ENCODE measurements at places on chromosomes 7 and 10.

- peak overlapping the region; percentile 50 for H3K4me3 ChIP-seq
- H3K27ac ChIP-seq: peak overlapping the region; percentile 60
These were observed 51.7 kb downstream of the DAGLB start for GRCh38 chr7:6395898-6396595.

- no peak overlapping the region for H3K4me3 ChIP-seq
- no peaks in the 10 kb centered on the region for H3K4me1 ChIP-seq
- DNase-seq: no peak
- H3K27ac ChIP-seq: no peak overlapping the region
- no peaks in the 10 kb centered on the region for H3K36me3 ChIP-seq
These were observed 87.7 kb downstream of the ST7 start for GRCh38 chr7:117041007-117041406.

DNA sequence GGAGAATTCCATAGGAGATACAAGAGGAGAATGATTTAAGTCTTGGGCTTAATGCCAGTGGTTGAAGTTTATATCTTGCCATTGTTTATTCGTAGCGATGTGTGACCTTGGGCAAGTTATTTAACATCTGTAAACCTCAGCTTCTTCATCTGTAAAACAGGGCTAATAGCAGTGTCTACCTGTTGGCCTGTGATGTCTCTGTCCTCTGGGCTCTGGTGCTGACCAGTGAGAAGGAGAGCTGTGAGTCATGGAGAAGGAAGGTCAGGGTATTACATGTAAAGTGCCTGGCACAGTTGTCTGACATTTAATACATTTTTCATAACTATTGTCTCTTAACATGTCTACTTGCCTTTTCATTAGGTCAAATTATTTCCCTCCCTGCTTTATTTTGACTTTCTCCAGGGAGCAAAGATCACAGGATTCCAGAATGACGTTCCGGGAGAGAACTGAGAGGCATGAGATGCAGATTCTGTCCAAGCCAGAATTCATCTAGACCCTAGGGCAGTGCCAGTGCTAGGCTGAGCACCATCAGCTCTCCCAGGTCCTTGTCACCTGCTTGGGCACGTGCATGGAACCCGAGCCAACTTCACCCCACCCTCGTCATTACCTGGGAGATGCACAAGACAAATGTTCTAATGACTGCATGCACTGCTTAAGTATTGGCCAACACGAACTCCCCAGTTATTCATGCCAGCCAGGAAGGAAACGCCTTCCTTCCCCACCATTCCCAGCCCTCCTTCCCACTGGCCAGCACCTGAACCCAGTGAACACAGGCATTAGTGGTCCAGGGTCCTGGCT is 187.9 kb downstream of the DPY19L1 start:
- H3K27me3 ChIP-seq: no peaks in the 10 kb centered on the region
- no peaks in the 10 kb centered on the region for H3K36me3 ChIP-seq
- no peak overlapping the region for H3K4me3 ChIP-seq
- no peak overlapping the region for H3K27ac ChIP-seq
- no peaks in the 10 kb centered on the region for H3K4me1 ChIP-seq
- no peak for DNase-seq

- H3K4me1 ChIP-seq: no peaks in the 10 kb centered on the region
- no peaks in the 10 kb centered on the region for H3K27me3 ChIP-seq
These were observed 30.1 kb upstream of the PTPRN2 start for GRCh38 chr7:158617737-158618128.

- DNase-seq: no peak
- no peak overlapping the region for H3K27ac ChIP-seq
- no peaks in the 10 kb centered on the region for H3K27me3 ChIP-seq
- no peaks in the 10 kb centered on the region for H3K4me1 ChIP-seq
- H3K4me3 ChIP-seq: no peak overlapping the region
These were observed 78.0 kb upstream of the ANKRD1 start for GRCh38 chr10:90998733-90999511.

DNA sequence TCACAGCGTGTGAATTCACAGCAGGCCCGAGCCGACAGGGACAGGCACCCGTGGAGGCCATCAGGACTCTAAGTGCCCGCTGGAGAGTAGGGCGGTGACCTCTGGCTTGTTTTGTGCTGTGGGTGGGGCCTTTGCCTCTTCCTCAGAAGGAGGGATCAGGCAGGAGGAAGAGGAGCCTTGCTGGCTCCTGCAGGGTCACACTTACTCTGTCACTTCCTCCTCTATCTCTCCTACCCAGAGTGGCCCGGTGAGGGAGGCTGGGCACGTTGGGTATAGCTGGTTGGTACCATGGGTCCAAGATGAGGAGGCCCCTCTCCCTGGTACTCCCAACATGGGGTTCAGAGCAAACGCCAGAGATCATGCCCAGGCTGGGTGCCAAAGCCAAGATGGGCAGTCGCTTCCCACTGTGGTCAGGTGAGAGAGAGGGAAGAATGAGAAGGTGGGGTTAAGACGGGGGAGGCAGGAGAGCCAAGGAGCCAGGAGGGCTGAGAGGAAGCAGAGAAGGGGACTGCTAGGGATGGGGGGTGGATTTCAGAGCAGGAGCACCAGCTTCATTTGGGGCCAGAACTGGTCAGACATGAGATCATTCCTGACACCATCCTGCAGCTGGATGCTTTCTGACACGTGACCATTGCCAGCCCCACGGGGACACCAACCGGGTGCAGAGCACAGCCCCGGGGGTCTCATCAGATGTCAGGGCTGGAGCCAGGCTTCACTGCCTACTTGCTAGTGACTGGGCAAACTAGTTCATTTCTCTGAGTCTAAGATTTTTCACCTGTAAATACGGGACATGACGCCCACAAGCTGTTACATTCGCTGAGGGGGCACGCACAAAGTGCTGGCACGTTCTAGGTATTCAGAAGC is 54.8 kb upstream of the CACUL1 start:
- H3K4me1 ChIP-seq: no peaks in the 10 kb centered on the region
- no peak overlapping the region for H3K4me3 ChIP-seq
- H3K27ac ChIP-seq: no peak overlapping the region
- no peaks in the 10 kb centered on the region for H3K27me3 ChIP-seq

DNA sequence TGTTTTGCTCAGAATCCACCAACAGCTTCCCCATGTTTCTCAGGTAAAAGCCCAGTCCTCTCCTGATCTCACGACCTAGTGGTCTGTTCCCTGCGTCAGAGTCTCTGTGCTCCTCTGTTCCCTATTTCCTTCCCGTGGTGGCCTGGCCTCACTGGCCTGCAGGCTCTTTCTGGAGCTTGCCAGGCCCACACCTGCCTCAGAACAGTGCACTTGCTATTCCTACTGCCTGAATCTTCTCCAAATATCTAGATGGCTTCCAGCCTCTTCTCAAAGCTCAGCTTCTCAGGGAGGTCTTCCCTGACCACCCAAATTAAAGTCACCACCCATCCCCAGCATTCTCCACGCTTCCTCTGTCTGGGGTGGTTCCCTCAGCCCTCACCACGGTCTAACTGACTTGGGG is 165.3 kb downstream of the USP6NL start:
- H3K4me1 ChIP-seq: peaks cover 35% of the 10 kb centered on the region
- no peak for DNase-seq
- H3K4me3 ChIP-seq: no peak overlapping the region
- no peaks in the 10 kb centered on the region for H3K36me3 ChIP-seq
- H3K27ac ChIP-seq: no peak overlapping the region
- no peaks in the 10 kb centered on the region for H3K27me3 ChIP-seq

GRCh38 chr7:79506481-79506880 is 53.0 kb upstream of the MAGI2 start:
- no peak overlapping the region for H3K27ac ChIP-seq
- no peaks in the 10 kb centered on the region for H3K27me3 ChIP-seq

- H3K4me3 ChIP-seq: peak overlapping the region; percentile 29
- no peaks in the 10 kb centered on the region for H3K36me3 ChIP-seq
- peaks cover 18% of the 10 kb centered on the region for H3K4me1 ChIP-seq
- no peak overlapping the region for H3K27ac ChIP-seq
- peak; percentile 92 for DNase-seq
- H3K27me3 ChIP-seq: no peaks in the 10 kb centered on the region
These were observed 70.2 kb upstream of the CCDC71L start for GRCh38 chr7:106731187-106731586.

GRCh38 chr7:118745927-118746326 is 521.4 kb downstream of the ANKRD7 start:
- H3K4me1 ChIP-seq: no peaks in the 10 kb centered on the region
- no peak overlapping the region for H3K27ac ChIP-seq
- H3K27me3 ChIP-seq: no peaks in the 10 kb centered on the region
- no peaks in the 10 kb centered on the region for H3K36me3 ChIP-seq

GRCh38 chr7:91835091-91835825 is 45.2 kb downstream of the MTERF1 start:
- H3K36me3 ChIP-seq: no peaks in the 10 kb centered on the region
- H3K4me3 ChIP-seq: no peak overlapping the region
- H3K4me1 ChIP-seq: peaks cover 11% of the 10 kb centered on the region
- no peak for DNase-seq
- no peaks in the 10 kb centered on the region for H3K27me3 ChIP-seq

DNA sequence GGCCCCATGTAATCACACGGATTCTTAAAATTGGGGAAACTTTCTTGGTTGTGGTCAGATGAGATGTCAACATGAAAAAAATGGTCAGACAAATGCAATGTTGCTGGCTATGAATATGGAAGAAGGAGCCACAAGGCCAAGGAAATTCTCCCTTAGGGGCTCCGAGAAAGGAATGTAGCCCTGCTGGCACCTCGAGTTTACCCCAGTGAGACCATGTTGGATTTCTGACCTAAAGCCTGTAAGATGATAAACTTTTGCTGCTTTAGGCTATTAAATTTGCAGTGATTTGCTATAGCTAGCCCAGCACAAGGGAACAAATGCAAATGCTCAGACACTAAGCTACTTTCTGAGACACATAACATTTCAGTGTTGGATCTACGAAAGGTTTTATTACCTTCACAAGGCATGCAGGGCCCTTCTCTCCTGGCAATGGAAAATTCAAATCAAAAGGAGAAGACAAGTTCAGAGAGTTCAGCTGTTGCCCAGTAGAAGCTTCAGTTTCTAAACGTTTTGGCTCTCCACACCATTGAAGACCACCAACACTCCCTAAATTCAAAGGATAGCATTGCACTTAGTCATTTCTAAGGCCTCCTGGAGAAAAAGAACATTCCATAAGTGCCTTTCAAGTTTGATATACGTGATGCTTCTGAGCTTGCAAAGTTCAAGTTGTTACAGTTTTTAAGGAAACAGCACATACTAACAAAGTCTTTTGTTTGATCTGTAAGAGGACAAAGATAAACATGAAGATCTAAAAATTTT is 23.4 kb downstream of the MCMBP start:
- no peak overlapping the region for H3K4me3 ChIP-seq
- H3K27me3 ChIP-seq: no peaks in the 10 kb centered on the region
- H3K4me1 ChIP-seq: peaks cover 16% of the 10 kb centered on the region

GRCh38 chr7:91165006-91165845 is 99.0 kb upstream of the FZD1 start:
- no peaks in the 10 kb centered on the region for H3K27me3 ChIP-seq
- H3K27ac ChIP-seq: no peak overlapping the region
- H3K4me1 ChIP-seq: no peaks in the 10 kb centered on the region
- DNase-seq: peak; percentile 11
- H3K36me3 ChIP-seq: no peaks in the 10 kb centered on the region
- H3K4me3 ChIP-seq: no peak overlapping the region

DNA sequence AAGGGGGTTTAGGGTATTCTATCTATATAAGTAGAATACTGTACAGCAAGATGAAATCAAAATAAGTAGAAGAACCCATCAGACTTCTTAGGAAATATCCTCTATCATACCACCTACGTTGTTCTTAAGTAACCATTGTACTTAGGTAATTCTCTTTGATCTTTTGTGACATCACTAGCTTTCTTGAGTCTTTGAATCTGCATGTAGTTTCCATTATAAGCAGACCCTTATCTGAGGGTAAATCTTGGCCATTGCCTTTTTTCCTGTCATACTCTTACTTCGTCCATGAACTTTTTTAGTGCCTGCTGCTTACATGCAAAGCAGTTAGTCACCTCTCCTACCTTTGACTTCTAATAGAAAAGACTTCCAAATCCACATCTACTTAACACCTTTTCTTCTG is 49.0 kb downstream of the WAC start:
- no peaks in the 10 kb centered on the region for H3K4me1 ChIP-seq
- H3K4me3 ChIP-seq: no peak overlapping the region
- DNase-seq: peak; percentile 8
- H3K27ac ChIP-seq: no peak overlapping the region
- H3K36me3 ChIP-seq: peaks cover 70% of the 10 kb centered on the region
- no peaks in the 10 kb centered on the region for H3K27me3 ChIP-seq

DNA sequence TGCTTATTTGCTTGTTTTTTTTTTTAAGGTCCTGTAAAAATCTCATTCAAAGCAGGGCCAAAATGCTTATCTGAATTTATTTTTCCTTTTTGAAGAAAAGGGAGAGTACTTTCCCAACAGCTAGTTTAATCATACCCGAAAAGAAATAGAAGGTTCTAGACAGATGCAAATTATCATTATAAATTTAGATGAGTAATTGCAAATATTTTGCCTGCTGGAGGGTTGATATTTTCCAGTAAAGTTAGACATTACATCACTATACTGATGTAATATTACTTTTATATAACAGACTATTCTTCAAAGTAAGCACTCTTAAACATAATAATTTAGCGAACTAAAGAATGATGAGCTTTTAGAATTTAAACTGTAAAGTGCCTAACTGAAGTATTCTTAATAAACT is 14.1 kb upstream of the CFAP69 start:
- no peaks in the 10 kb centered on the region for H3K4me1 ChIP-seq
- no peak overlapping the region for H3K27ac ChIP-seq
- DNase-seq: no peak
- no peak overlapping the region for H3K4me3 ChIP-seq
- H3K27me3 ChIP-seq: no peaks in the 10 kb centered on the region
- no peaks in the 10 kb centered on the region for H3K36me3 ChIP-seq

DNA sequence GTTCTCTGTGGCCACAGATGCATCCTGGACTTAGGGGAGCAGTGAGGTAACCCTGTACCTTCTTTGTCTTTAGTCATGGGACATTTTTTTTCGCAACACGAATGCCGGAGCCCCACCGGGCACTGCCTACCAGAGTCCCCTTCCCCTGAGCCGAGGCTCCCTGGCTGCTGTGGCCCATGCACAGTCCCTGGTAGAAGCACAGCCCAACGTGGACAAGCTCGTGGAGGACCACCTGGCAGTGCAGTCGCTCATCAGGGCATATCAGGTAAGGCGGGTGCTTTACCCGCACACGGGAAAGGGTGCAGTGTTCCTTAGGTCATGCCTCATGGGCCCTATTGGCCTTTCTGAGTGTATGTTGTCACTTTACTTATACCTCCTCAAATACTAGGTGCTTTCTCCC is 38.8 kb downstream of the OGDH start:
- peaks cover 12% of the 10 kb centered on the region for H3K36me3 ChIP-seq
- H3K4me3 ChIP-seq: no peak overlapping the region
- H3K27ac ChIP-seq: no peak overlapping the region
- no peaks in the 10 kb centered on the region for H3K27me3 ChIP-seq
- H3K4me1 ChIP-seq: peaks cover 4% of the 10 kb centered on the region

DNA sequence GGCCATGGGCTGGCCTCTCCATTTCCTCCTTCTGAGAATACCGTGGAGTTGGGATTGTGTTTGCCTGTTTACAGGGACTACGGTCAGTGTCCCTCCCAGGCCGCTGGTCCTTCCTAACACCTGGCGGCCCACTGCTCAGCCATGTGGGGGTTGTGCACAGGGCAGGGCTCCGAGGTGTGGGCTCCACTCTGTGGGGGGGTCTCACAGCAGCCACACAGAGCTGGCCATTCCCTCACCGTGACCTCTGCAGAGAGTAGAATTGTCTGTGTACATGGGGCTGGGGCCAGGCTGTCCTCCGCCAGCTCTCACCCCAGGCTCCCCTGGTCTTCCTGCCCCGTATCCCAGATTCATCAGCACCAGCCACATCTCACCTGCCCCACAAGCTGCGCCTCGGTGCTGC is 60.1 kb downstream of the PTPRN2 start:
- H3K27ac ChIP-seq: no peak overlapping the region
- H3K36me3 ChIP-seq: no peaks in the 10 kb centered on the region
- H3K4me1 ChIP-seq: no peaks in the 10 kb centered on the region
- DNase-seq: no peak
- no peak overlapping the region for H3K4me3 ChIP-seq

Measured in common myeloid progenitor, CD34-positive (primary cell).